ENCODE measurements at places on chromosomes 6 and 20. TPM values are rescaled to one million over a fixed set of nuclear protein-coding genes. Genes with fewer than 3 reads are reported as not detected.

ANGPT4 gene
- polyA plus RNA-seq, result 0.14 TPM

PLCB4 gene
- not detected for polyA plus RNA-seq

RAD21L1 gene
- not detected for polyA plus RNA-seq

HLA-DMA gene
- 434 TPM for polyA plus RNA-seq

HDGFL1 gene
- polyA plus RNA-seq, result not detected

BTN1A1 gene
- polyA plus RNA-seq, result not detected

DLK2 gene
- polyA plus RNA-seq, result not detected

TRIM15 gene
- not detected for polyA plus RNA-seq

HTR1E gene
- not detected for polyA plus RNA-seq

ZNF391 gene
- 0.04 TPM for polyA plus RNA-seq

MCCD1 gene
- polyA plus RNA-seq, result not detected

SLC24A3 gene
- 0.08 TPM for polyA plus RNA-seq

POLR3F gene
- polyA plus RNA-seq, result 4.8 TPM

ULBP2 gene
- polyA plus RNA-seq, result 0.31 TPM

SYCP2L gene
- polyA plus RNA-seq, result not detected

ZNF334 gene
- polyA plus RNA-seq, result not detected

DACT2 gene
- not detected for polyA plus RNA-seq

CCN6 gene
- not detected for polyA plus RNA-seq

CSTF1 gene
- 15.7 TPM for polyA plus RNA-seq

PNLDC1 gene
- not detected for polyA plus RNA-seq

TOMM6 gene
- polyA plus RNA-seq, result 343 TPM

EFCAB8 gene
- polyA plus RNA-seq, result not detected

SDC4 gene
- 5.1 TPM for polyA plus RNA-seq

C6orf132 gene
- 0.03 TPM for polyA plus RNA-seq

KIAA0408 gene
- polyA plus RNA-seq, result not detected

WFDC5 gene
- not detected for polyA plus RNA-seq

PRKN gene
- polyA plus RNA-seq, result 0.19 TPM

SNX14 gene
- polyA plus RNA-seq, result 73.3 TPM

MYL9 gene
- 0.08 TPM for polyA plus RNA-seq

GABRR2 gene
- polyA plus RNA-seq, result not detected

ABHD16B gene
- polyA plus RNA-seq, result not detected

IP6K3 gene
- polyA plus RNA-seq, result not detected

DDO gene
- 0.75 TPM for polyA plus RNA-seq

PRPH2 gene
- 0.05 TPM for polyA plus RNA-seq

STXBP5 gene
- polyA plus RNA-seq, result 1.5 TPM

BFSP1 gene
- not detected for polyA plus RNA-seq

FNDC1 gene
- not detected for polyA plus RNA-seq

RIMS4 gene
- polyA plus RNA-seq, result not detected

RBPJL gene
- polyA plus RNA-seq, result not detected

TUBB1 gene
- 0.09 TPM for polyA plus RNA-seq

SLC17A9 gene
- 25.5 TPM for polyA plus RNA-seq

SLA2 gene
- 0.17 TPM for polyA plus RNA-seq

IPCEF1 gene
- 16.5 TPM for polyA plus RNA-seq

PXDC1 gene
- polyA plus RNA-seq, result 0.92 TPM

CD24 gene
- polyA plus RNA-seq, result 0.29 TPM

KIFC1 gene
- polyA plus RNA-seq, result 0.68 TPM

ZBTB46 gene
- polyA plus RNA-seq, result 0.07 TPM

MDFI gene
- polyA plus RNA-seq, result not detected

Data from CD14-positive monocyte (primary cell).